ENCODE measurements at places on chromosomes 1 and 21.

GRCh38 chr1:4755301-4755845 is 101.0 kb downstream of the AJAP1 start:
- DNase-seq: no peak

DNA sequence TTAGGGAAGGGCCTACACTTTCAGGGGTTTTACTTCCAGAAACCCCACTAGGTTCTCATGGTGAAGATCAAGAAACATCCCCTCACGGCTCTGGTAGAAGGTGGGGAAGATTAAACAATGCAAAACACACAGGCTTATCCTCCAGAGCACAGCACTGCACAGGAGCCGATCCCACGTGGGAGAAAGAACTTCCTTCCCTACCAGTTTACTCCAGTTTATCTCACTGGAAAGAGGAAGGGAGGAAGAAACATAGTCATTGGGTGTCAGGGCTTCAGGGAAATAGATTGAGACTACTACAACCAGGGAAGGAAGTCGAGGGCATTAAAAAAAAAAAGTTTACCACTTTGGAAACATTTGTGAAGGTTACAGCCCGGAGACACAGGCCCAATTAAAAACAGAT is 164.4 kb downstream of the NTPCR start:
- DNase-seq: no peak

- DNase-seq: no peak
Observed at GRCh38 chr1:184242507-184242943, 144.3 kb upstream of the C1orf21 start.

- no peak for DNase-seq
Observed at GRCh38 chr1:94335447-94335846, 82.7 kb upstream of the ABCD3 start.

GRCh38 chr1:223748773-223749733 is 36.7 kb downstream of the CAPN2 start:
- DNase-seq: peak; percentile 42

DNA sequence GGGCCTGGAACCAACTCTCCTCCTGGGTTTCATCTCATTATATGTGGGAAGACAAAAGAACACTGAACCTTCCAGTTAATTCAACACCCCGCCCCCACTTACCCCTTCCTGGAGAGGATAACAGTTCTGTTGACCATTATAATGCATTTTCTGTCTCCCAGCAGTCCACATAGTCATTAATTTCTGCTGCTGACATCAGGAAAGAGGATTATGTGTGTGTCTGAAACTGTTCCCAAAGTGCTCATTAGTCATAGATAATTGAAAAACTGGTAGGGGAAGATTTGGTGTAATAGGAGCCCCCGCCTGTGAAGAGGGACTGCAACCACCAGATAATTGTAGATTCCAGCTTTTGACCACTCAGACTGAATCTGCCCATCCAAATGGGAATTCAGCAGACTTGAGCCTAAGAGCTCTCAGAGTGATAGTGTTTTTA is 208.7 kb downstream of the FGGY start:
- no peak for DNase-seq

DNA sequence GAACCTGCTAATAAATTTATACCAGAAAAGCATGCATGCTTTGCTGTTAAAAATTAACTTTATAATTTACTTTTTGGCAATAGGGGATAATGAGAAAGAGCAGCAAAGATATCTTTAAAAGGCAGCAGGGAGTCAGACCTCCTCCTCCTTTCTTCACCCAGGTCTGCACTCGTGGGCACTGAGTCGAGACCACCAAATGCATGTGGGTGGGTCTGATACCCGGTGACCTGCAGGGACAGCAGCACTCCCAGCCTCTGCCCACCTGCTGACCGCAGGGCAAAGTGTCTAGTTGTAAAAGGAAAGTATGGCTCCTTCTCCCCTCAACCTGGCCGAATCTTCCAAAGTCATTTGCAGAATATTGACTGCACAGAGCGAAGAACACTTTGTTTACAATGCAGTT is 43.7 kb upstream of the KIF26B start:
- DNase-seq: no peak

GRCh38 chr1:9881838-9882249 is 28.2 kb downstream of the CTNNBIP1 start:
- DNase-seq: no peak

- DNase-seq: peak; percentile 43
Observed at GRCh38 chr1:15714406-15715136, 21.5 kb upstream of the SLC25A34 start.

- no peak for DNase-seq
Observed at GRCh38 chr21:34924771-34925419, 124.2 kb downstream of the RUNX1 start.

GRCh38 chr1:66294707-66295370 is 239.1 kb upstream of the SGIP1 start:
- no peak for DNase-seq

- DNase-seq: no peak
Observed at GRCh38 chr1:192602757-192603156, 27.2 kb downstream of the RGS1 start.

DNA sequence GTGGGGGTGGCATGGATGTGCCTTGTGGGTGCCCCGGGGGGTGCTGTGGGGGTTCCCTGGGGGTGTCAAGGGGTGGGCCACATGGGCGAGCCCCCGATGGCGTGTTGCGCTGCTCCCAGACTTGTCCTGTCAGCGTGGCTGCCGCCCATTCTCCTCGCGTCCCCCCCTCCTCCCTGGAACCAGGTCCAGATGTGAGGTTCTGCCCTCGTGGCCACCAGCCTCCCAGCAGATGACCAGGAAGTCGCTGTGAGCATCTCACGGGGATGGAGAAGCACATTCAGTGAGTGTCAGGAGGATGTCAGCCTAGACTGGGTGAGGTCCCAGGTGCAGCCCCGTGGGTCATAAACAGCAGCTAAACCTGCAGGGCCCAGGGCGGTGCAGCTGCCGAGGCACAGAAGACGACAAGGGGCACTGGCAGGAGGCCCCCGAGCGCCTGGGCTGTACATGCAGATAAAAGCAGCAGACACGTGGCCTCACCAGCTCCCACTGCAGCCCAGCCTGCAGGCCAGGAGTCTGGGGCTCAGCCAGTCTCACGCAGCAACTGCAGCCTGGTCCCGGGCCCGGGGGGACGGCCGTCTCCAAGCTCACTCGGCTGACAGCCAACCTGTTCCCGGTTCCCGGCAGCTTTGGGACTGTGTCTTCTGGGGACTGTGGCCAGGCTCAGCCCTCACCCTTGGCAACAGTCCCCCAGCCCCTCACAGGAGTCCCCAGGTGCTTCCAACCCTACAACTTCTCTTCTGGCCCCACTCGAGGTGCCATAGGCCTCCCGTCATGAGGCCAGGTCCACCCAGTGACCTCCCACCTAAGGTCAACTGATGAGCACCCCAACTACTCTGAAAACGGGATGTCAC is 17.5 kb upstream of the COL6A2 start:
- DNase-seq: no peak

DNA sequence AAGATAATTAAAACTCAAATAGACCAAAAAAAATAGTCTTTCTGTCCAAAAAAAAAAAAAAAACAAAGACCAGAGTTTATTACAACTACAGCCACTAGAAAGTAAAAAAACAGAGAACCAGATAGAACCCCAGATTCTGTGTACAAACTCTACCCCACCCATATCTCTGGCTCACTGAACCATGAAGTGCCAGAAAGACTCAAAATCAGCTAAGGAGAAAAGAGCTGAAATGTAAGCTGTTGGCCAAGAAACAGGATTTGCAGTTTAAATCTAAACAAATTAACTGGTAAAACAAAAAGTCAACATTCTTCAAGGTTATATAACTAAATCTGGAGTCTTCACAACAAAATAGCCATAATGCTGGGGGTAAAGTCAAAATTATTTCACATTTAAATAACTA is 278.9 kb downstream of the SEC16B start:
- DNase-seq: no peak

DNA sequence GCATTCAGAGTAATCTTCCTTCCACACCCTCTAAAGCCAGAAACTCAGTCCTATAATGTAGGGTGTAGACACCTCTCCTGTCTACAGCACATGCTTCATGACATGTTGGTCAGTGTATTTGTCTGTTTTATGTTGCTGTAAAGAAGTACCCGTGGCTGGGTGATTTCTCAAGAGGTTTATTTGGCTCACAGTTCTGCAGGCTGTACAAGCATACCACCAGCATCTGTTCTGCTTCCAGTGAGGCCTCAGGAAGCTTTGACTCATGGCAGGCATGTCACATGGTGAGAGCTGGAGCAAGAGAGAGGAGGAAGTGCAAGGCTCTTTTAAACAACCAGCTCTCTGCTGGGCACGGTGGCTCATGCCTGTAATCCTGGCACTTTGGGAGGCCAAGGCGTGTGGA is 12.1 kb downstream of the PLOD1 start:
- no peak for DNase-seq

GRCh38 chr1:156434989-156435544 is 65.5 kb downstream of the MEF2D start:
- no peak for DNase-seq

GRCh38 chr1:234231061-234231892 is 142.0 kb upstream of the COA6 start:
- DNase-seq: no peak

- no peak for DNase-seq
Observed at GRCh38 chr1:48017716-48018115, 20.5 kb upstream of the TRABD2B start.

DNA sequence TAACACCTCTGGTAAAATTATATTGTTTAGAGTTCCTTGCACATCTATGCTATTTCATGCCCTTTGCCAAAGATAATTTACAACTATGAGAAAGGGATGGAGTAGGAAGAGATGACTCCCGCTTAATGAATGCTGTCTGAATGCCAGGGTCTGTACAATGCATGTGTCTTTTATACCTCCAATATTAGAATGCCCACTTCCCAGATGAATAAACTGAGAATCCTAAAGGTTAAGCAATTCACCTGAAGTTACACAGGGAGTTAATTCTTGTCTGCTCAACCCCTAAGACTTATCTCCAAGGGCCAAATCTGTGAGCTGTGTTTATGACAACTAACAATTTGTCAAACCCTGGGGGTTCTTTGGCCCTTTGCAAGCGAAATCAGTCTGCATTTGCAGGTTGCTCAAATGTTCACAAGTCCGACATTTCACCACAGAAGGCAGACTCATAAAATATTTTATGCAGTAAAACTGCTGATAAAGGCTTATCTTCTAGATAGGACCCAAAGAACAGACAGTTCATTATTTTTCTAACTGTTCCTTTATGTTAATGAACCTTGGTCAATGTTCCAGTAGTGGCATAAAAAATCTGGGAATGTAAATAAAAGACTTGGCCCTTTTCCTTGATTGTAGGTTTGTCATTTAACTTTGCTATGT is 50.2 kb upstream of the ATP1A1 start:
- DNase-seq: no peak

GRCh38 chr1:233233508-233234040 is 62.0 kb downstream of the PCNX2 start:
- DNase-seq: no peak

GRCh38 chr21:32413015-32413504 is 554 bp downstream of the EVA1C start:
- DNase-seq: no peak

DNA sequence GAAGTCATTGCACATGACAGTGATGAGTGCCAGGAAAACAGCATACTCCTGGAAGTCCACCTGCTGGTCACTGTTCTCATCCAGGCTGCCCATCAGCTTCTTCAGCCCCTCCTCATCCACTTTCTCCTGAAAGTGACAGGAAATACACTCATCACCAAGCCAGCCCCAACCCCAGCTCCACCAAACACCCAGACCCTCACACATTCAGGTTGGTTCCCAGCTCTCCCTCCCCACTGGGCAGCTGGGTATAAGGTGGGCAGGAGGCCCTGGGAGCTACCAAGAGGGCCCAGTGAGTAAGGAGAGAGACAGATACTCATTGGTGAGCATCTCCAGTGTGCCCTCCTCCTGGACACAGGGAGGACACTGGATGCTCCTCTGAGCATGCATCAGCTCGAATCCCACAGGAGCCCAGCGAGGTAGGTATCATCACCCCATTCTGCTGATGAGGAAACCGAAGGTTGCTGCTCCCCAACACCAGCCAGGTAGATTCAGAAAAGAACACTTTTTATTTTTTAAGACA is 4.1 kb downstream of the S100A2 start:
- DNase-seq: no peak

DNA sequence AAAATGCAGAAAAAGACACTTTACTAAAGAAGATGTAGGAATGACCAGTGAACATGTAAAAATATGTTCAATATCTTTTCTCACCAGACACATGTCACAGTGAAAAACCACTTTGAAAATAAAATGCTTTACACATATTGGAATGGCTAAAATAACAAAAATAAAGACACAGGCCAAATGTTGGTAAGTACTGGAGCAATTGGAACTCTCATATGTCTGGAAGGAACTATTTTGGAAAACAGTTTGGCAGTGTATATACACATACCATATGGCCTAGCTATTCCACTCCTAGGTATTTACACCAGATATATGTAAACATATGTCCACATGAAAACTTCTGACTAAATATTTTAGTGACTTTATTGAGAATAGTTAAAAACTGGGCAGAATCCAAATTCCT is 927.2 kb downstream of the BRINP3 start:
- DNase-seq: no peak

DNA sequence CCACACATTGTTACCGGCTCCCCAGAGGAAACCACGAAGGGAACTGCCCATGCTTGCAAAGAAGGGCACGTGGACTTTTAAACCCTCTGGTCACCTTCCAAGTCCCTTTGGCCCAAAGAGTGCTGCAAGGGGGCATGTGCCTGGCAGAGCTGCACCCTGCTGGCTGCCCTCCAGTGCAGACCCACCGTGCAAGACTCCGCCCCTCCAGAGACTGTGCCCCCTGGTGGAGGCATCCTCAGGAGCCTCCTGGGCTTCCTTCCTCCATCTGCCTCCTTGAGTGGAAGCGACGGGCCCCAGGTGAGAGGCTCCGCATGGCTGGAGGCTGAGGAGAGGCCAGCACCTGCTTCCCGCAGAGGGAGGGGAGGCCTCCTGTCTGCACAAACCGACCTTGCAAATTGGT is 100.6 kb downstream of the CRYAA start:
- DNase-seq: no peak

DNA sequence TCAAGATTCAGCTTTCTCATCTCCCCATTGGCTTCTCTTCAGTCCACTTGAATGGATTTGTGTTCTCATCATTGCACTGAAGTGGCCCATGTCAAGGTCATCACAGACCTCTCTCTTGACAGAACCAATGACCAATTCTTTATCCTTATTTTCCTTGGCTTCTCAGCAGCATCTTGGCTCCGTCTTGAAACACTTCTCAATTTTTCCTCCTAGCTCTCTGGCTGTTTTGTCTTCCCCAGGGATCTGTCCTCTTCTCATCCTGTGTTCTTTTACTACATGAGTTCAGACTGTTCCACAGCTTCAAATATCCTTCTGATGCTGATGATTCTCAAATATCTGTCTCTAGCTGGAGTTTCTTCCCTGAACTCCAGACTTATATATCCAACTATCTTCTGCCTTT is 78.6 kb downstream of the COLGALT2 start:
- DNase-seq: no peak

DNA sequence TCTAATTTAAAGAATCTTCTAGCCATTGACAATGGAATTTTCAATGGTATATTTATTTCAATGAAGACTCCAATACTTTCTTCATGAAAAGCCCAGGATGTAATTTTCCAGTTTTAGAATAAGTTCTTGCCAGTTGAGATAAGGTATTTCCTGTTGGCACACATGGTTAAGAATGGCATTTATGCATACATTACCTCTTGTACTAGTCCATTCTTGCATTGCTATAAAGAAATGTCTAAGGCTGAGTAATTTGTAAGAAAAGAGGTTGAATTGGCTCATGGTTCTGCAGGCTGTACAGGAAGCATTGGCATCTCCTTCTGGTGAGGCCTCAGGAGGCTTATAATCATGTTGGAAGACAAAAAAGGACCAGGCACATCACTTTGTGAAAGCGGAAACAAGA is 1179.6 kb downstream of the AMY1C start:
- DNase-seq: no peak

- peak; percentile 47 for DNase-seq
Observed at GRCh38 chr1:42953182-42954180, 5.2 kb downstream of the SLC2A1 start.

Data from occipital lobe (tissue), 3 donors.